ENCODE measurements at places on chromosomes 1 and 21.

GRCh38 chr1:92795166-92795565 is 10.3 kb upstream of the EVI5 start:
- no peak for DNase-seq

- no peak for DNase-seq
These were observed 8.2 kb upstream of the GJA5 start for GRCh38 chr1:147768582-147768981.

DNA sequence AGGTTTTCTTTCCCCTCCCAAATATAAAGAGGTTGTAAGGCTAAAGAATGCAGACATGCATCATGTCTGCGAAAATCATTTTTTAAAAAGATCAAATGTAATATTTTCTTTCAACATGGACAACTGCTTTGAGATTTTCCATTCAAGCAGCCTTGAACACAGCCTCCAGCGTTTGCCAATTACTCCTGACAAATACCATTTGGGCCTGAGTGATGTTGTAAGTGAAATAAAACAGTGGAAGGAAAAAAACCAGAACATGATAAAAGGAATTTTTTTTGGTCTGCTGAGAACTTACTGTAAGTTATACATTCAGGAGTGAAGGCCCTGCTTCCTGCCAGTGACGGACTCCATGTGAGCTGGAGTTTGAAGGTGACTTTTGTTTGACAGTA is 37.2 kb downstream of the SETD4 start:
- no peak for DNase-seq

- no peak for DNase-seq
These were observed 327.6 kb upstream of the SNX7 start for GRCh38 chr1:98333936-98334335.

DNA sequence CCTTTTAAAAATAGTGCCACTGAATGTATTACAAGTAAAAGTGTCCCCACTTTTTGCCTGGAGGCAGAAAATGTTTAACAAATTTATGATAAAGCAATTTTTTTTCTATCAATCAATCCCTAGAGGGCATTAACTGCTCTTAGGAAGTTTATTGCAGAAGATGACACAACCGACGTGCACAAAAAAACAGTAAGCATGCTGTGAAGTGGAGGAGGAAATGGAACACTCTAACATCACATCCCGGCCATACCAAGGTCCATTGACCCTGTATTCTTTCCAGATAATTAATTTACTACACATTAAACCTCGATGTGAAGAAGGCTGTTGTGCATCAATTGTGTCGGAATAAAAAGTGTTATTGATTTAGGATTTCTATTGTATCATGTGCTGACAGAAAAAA is 264.9 kb upstream of the NR5A2 start:
- DNase-seq, result no peak

DNA sequence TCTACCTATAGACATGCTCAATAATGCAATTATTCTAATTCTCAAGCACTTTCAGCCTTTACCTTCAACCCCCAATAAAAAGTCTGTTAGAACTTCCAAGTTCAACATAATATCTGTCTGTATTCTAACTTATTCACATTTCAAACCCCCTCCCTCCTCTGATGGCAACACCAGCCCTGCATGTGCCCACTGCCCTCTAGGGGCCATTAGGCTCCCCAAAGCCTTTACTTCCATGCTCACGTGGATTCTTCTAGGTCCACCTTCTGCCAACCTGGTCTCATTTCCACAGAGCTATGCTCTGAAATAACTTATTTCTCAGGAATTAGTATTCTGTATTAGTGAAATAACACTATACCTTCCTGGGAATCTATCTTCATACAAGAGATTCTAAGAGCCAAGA is 22.2 kb upstream of the KPRP start:
- DNase-seq, result no peak
